ENCODE measurements at places on chromosomes 5 and 9. TPM values are rescaled to one million over a fixed set of nuclear protein-coding genes. Genes with fewer than 3 reads are reported as not detected.

DNA sequence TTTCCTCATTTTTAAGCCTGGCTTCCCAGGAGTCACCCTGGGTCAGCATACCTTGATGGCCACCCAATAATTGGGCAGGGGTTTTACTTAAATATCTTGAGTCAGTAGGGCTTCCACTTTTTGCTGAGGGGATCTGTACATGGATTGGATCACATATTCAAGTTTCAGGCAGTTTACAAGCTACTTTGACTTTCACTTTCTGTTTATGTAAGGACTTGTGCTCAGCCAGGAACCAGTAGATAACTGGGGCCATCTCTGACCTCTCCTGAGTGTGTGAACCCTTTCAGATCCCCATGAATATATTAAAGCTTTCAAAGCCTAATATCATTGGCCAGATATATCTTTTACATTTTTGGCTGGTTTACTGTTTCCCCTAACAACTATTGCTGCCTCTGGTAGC lies 45.1 kb downstream of the SLCO6A1 start:
- DNase-seq: no peak

DNA sequence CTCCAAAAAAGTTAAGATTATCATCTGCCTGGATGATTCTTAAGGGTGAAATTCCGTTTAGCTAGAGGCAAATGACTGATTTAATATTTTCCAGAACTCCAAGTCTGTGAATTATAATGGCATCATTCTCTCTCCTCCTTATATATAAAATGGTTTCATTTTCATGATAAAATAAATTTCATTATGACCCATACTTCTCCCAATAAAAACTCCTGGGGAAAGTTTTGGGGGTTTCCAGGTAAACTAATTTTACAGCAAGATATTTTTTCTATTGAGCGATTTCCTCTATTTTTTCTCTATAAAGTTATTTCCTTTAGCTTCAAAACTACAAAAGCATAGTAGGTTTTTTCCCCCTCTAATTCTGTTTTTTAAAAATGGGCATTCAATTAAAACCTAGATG lies 7.6 kb upstream of the OTULIN start:
- DNase-seq: no peak

- DNase-seq: no peak
Observed at GRCh38 chr5:150660108-150660831, 781 bp upstream of the MYOZ3 start.

Gene WNK2
- not detected for total RNA-seq

Gene RNF183
- total RNA-seq: not detected

DNA sequence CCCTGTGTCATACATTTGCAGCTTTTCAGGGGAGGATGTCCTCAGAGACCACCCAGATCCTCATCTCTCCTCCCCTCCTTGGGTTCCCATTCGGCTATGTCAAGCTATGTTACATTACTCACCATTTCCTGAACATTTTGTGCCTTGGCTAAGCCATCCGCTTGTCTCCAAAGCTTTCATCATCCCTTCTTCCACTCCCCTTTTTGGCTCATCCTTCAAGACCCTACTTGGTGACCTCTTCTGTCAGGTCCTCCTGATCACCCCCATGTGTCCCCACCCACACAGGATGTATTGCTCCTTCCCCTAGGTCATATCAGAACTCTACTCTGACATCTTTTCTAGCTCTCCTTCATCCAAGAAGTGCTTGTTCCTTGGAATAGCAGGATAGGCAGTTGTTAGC lies 81.8 kb downstream of the BOD1 start:
- DNase-seq: no peak

Gene SEC24A
- total RNA-seq: 28.6 TPM

Gene FGD3
- total RNA-seq: not detected
